ENCODE measurements at places on chromosomes 7 and 10.
A peak's percentile ranks its signal among the peaks of the same experiment; 100 is the strongest.

GRCh38 chr10:19592276-19592675, 224.0 kb upstream of the PLXDC2 start:
- DNase-seq = peak; percentile 42

DNA sequence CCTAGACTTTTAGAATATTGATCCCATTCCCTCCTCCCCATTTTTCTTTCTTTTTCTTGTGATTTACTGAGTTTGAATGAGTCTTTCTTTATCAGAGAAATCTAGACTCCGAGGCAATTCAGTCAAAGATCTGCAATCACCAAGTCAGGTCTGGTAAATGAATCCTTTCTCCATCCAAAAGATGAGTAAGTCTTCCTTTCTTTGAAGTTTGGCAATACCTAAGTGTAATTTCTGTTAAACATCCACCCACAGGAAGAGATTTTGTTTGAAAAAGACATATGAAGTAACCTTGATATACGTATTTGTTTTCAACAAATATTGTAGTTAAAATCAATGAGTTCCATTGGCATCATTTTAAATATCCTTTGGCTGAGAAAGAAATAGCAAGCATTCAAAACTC, 58.3 kb downstream of the SLC39A12 start:
- DNase-seq = no peak

DNA sequence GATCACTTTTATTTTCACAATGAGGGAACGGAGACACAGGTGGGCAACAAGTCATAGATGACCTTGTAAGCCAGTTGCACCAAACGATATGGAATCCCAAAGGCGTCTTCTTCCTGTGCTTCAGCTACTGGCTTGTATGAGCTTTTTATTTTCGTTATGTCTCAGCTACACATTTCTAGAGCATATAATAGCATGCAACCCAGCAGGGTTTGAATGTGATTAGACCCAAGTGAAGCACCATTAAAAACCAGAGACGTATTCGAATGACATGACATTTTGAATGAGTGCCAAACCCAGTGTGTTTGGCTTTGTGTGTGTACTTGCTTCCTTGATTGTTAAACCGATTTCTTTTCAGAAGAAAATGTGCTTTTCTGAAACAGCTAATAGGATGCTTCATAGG, 963.2 kb upstream of the CELF2 start:
- DNase-seq = no peak

DNA sequence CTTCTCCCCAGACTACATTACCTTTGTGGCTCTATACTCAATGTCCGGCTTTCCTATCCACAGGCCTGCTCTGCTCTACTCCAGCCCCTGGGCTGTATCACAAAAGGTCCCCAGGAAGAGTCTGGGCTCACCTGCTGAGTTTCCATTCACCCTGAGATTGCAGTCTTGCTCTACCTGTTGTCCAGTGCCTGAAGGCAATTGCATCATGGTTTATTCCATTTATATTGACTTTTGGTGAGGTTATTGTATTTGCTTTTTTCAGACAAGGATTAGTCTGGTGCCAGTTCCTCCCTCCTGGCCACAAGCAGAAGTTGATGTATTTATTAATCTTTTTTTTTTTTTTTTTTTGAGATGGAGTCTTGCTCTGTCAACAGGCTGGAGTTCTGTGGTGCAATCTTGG, 273.1 kb downstream of the XPNPEP1 start:
- DNase-seq = no peak

DNA sequence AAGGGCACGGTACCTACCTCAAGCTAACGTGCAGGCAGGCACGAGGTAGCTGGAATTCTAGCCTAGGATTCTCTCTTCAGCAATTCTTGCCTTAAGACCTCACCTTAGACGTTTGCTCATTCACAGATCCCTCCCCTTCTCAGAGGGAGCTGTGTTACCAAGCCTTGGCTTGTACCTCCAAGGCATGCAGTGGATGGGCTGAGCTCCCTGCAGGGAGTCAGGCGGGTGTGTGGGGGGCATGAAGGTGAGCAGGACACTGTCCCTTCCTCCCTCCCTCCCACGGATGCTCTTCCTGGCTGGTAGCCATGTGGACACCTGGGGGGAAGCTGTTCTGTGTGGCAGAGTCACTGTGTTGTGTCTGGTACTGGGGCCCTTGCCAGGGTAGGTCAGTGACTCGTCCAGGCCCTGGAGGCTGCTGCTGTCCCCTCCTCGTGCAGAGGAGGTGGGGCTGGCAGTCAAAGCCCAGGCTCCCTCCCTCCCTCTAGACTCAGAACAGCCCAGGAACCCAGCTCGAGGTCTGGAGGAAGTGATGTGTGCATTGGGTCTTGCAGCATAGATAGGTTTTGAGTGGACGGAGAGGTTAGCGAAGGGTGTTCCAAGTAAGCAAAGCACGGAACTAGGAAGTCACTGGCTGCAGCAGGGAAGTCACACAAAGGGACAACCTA, 222.2 kb upstream of the SH2B2 start:
- no peak for DNase-seq

GRCh38 chr10:82969405-82969804, 1094.4 kb downstream of the NRG3 start:
- peak; percentile 28 for DNase-seq

DNA sequence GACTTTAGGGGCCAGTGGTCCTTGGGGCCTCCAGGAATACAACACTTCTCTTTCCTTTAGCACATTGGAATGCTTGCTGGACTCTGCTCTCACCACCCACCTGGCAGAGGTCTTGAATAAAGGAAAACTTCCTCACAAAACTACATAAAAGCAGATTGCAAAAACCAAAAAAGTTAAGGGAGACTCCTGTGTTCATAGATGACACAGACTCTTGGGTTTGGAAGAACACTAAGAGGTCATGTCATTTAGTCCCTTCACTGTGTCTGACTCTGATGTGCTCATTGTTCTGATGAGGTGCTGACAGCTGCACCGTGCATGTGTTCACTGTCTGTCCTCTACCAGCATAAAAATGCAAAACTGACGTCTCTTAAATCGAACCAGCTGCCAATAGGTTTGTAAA, 11.4 kb downstream of the BLNK start:
- no peak for DNase-seq

DNA sequence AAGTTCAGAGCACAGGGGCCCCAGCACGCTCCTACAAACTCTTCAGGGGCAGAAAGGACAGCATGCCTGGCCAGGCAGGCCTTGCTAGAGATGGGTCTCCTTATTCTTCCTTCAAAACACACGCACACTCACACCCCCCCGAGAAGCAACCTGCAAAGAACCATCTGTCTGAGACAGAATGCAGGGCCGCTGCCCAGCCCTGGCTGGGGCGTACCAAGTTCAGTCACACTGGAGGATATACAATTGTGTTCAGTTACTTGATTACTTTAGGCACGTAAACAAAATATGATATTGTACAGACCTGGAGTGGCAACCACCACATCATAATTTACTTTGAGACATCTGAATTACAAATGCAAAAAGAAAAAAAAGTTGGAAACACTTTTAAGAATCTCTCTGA, 5.7 kb downstream of the FAM53B start:
- DNase-seq = no peak

DNA sequence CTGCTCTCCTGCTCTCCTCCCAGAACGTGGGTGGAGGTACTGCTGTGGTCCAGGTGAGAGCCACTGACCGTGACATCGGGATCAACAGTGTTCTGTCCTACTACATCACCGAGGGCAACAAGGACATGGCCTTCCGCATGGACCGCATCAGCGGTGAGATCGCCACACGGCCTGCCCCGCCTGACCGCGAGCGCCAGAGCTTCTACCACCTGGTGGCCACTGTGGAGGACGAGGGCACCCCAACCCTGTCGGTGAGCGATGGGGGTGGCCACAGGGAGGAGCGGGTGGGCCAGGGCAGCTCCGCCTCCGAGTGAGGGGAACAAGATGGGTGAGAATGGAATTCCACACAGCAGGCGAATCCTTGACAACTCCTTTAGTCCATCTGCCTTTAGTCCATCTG, 22.1 kb upstream of the C10orf105 start:
- no peak for DNase-seq

GRCh38 chr10:124053971-124054370, 39.4 kb downstream of the CHST15 start:
- DNase-seq = no peak

- no peak for DNase-seq
Observed at GRCh38 chr7:18163091-18163490, 135.4 kb upstream of the PRPS1L1 start.

DNA sequence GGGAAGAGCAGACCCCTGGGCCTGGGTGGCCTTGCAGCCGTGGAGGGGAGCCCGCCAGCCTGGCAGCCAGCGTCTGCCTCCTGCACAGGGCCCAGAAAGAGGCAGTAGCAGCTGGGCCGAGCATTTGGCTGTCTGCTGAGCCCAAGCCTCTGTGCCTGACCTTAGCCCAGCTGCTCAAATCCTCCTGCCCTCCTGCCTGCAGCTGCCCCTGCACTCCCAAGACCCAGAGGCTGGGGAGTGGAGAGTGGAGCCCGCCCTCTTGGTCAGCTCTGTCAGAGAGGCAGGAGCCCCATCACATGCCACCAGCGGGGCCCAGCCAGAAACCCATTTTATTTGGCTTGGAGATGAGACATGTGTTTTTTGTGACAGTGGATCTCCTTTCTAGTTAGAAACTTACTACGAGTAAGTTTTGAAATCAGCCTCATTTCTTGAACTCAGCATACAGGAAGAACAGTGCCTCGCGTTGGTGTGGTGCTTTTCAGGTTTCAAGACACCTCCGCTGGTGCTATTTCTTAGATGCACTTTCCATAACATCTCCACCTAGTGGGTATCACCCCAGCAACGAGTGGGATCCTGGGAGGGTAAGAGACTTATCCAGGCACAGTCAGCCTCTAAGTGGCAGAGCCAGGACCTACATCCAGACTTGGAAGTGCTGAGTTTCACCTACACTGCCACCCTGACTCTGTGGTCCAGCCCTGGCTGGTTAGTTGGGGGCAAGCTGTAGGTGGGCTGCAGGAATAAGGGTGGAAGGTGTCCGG, 477.1 kb downstream of the RPS24 start:
- no peak for DNase-seq

DNA sequence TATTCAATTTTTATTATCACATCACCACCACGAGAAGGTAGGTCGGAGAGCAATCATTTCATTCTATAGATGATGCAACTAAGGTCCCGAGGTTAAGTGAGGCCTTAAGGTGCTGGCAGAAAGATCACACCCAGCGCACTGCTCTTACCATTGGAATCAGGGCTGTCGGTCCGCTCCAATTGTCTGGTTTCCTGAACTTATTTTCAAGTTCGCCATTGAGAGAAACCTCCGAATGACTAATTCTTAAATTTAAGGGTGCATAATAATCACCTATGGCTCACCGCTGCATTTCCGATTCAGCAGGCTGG, 625 bp upstream of the GSTO2 start:
- no peak for DNase-seq

DNA sequence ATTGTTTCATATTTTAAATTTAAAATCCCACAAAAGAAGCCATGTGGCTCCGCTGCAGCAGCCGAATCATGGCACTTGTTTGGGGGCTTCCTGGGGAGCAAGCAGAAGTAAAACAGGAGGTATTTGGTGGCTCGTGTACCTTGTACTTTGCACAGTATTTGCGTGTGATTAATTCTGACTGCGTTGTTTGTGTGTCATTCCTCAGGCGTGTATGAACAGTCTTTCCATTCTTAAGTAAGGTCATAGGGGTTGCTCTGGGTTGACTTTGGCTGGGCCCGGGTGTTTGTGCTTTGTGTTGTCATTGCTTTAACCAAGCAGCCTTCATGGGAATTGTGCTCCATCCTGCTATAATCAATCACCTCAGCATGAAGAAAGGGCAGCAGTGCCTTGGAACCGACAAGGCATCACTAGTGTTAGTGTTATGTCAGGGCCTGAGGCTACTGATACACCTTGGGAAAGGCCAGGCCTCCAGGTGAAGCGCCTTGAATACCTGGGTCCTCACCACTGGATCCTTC, 182.4 kb downstream of the ARHGAP21 start:
- DNase-seq = no peak

- DNase-seq = no peak
Observed at GRCh38 chr7:44408596-44408995, 81.9 kb downstream of the NUDCD3 start.

GRCh38 chr10:60490013-60490412, 100.3 kb upstream of the ANK3 start:
- no peak for DNase-seq

GRCh38 chr7:134459981-134460380, 1.1 kb upstream of the AKR1B1 start:
- no peak for DNase-seq

DNA sequence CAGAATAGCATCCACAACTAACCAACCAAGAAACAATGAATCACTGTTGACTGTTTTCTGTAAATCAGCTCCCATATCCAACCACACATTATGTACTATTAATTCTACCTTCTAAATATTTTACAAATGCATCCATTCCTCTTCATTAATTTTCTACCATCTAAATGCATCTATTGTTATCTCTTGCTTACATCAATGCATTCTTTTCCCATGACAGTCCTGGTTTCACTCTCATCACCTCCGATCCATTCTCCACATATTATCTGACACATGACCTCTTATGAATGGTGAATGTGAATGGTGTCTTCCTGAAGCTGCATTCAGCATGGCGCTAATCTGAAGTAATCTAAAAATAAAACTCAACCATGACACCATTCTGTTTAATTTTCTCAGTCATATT, 153.8 kb upstream of the CALCR start:
- DNase-seq = no peak

- no peak for DNase-seq
Observed at GRCh38 chr10:86315549-86315942, 51.0 kb downstream of the GRID1 start.

- no peak for DNase-seq
Observed at GRCh38 chr7:103985565-103986126, 3.8 kb downstream of the RELN start.

GRCh38 chr7:2735744-2736143, 47.7 kb downstream of the AMZ1 start:
- no peak for DNase-seq

DNA sequence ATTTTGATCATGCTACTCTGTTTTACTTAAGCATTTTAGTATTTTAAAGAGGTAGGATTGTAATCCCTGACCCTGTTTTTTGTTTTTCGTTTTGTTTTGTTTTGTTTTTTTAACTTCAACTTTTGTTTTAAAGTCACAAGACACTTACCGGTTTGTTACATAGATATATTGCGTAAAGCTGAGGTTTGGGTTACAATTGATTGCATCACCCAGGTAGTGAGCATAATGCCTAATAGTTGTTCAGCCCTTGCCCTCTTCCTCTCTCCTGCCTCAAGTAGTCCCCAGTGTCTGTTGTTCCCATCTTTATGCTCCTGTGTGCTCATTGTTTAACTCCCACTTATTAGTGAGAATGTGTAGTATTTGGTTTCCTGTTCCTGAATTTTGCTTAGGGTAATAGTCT, 93.1 kb upstream of the TEX47 start:
- DNase-seq = no peak

GRCh38 chr10:16520900-16521299, 779 bp downstream of the C1QL3 start:
- DNase-seq = no peak

GRCh38 chr7:20238754-20239324, 21.7 kb upstream of the MACC1 start:
- DNase-seq = no peak

GRCh38 chr7:80393786-80394185, 118.1 kb downstream of the GNAT3 start:
- DNase-seq = no peak

GRCh38 chr10:69065406-69066361, 22.2 kb upstream of the SRGN start:
- no peak for DNase-seq

Data from SW 1271 (cell line).